ENCODE measurements at places on chromosomes 4 and X.

DNA sequence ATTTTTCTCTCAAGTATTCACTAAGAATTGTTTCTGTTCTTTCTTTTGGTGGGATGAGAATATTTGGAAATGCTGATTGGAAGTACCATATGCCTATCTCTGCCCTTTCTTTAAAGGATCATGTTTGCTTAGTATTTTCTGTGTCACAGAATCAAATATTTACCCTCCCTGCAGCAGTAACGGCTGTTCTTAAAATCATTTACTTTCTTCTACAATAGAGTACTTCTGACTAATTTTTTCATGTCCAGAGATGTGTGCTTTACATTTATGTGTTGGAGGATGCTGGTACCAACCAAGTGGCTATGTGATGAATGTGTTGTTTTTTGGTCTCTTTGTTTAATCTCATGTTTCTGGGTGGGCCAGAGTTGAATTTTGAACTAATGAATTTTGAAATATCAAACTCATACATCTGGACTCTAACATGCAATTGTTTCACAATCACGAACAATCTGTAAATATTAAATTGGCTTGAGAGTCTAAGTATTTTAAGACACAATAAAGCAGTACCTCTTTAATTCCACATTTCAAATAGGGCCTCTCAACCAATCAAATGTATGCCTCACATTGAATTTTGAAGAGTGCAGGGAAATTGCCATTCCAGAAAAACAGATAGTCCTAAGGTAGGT is 59.4 kb upstream of the ARSJ start:
- no peak for DNase-seq

DNA sequence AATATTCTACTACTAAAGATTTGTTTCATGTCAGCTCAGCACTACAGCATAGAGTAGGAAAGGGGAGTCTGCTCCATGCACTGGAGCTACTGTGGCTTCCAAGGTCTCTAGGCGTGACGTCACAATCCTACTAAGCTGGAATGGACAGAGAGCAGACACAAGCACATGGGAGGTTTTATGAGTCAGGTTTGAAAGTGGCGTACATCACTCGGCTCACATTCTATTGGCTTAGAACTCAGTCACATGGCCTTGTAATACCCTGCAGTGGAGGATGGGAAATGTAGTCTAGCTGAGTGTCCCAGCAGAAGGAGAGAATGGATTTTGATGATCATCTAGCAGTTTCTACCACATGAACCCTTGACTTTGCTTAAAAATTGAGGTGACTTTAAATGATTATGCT is 624.8 kb upstream of the ATOH1 start:
- DNase-seq: no peak

GRCh38 chr4:11480683-11481082 is 52.0 kb upstream of the HS3ST1 start:
- no peak for DNase-seq

- no peak for DNase-seq
Observed at GRCh38 chr4:15436513-15436912, 8.7 kb downstream of the C1QTNF7 start.

DNA sequence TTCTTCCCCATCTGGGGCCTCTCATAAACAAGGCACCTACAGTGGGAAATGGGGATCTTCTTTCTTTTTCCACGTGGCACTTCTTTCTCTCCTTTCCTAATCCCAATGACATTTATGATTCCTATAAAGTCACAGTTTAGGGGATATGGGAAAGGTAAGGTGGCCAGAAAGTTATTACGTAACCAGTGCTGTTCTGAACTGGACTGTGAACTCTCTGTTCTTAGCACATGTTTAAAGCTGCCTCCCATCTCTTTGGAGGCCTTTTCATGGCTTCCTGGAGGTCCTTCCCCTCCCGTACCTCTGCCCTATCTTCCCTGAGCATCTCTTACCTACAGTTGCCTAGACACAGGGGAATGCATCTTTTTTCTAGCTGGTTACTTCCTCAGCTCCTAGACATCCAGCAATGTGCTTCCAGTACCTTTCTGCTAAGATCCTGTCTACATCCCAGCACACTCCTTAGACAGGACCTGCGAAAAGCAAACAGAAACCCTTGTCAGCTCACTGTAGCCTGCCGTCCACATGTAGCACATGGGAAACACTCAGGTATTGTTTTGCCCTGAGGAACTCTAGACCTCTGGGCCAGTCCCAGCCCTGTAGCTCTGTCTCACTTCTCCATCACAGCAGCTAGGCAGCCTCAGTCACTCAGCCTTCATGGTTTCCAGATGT is 195.4 kb downstream of the NWD2 start:
- DNase-seq: no peak

DNA sequence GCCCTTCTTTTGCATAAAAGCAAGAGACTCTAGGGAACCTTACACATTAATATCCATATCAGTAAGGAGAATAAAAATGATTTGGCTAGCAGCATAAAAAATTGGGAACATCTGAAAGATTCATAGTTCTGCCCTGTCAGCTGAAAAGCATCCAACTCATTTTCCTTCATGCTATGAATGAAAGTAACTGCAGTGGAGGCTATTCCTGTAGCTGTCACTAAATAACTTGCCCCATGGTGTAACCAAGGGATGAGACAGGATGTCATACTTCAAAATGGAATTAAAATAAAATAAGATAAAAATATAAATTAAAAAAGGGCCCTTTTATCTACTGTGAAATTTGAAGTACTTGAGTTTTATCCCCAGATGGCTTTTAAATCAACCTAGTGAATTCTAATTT is 878.8 kb downstream of the C4orf33 start:
- no peak for DNase-seq

GRCh38 chrX:39475372-39475771 is 622.4 kb downstream of the BCOR start:
- no peak for DNase-seq

- DNase-seq: no peak
Observed at GRCh38 chrX:32448945-32449344, 762.4 kb downstream of the DMD start.

DNA sequence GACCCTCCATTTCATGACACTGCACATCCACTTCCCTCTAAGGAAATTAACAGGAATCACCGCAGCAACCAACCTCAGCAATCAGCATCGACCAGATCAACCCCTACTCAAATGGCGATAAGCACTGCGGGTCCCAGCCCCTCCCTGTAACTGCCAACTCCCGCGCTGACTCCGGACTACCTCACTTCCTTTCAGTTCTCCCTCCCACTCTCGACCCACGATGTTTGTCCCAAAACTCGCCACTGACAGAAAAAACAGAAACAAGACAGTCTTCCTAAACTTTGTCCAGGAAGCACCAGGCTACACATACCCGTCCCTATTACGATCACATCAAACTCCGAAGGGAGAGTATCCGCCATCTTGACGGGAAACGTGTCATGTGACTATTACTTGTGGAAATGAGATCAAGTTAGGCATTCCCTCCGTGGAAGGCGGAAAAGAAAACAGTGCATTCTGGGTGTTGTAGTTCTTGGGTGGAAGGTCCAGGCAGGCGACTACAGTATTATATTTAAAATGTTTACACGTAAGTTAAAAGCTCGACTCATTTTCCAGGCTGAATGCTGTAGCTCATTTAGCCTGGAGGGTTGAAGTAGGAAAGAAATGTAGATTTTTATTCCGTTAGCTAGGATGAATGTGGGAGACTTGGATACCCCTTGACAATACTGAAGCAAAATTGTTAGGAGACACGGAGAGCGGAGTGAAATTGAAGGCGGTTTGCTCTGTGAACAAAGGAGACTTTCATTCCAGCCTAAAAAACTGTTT is at the start of gene CHM:
CHM (minus strand) TSS at position 385 of the 762 bp plus-strand sequence; CDS start at position 359, 26 bp downstream.
- DNase-seq: peak; percentile 72

DNA sequence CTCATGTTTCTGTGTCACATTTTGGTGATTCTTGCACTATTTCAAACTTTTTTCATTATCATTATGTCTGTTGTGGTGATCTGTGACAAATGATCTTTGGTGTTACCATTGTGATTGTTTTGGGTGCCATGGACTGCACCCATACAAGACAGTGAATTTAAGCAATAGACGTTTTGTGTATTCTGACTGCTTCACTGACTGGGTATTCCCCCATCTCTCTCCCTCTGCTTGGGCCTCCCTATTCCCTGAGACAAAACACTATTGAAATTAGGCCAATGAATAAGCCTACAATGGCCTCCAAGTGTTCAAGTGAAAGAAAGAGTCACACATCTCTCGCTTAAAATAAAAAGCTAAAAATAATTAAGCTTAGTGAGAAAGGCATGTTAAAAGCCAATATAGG is 60.2 kb downstream of the BANK1 start:
- DNase-seq: no peak

- no peak for DNase-seq
Observed at GRCh38 chr4:85302756-85303155, 172.2 kb upstream of the ARHGAP24 start.

DNA sequence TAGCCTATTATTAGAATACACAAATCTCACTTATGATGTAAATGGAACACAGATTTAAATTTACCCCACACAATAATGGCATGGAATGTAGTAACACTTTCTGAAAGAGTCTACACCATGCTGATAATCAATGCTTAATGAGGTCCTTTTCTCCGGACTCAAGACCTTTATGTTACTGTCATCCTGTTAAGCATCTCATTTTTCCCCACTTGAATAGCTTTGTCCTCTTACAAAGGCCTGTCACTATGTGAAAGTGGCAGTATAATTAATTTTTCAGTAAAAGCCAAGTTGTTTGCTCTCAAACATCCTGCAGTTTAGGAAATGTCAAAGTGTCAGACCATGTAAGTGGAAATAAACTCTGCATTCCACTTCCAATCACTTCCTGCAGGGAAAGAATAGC is 96.4 kb downstream of the GPC3 start:
- no peak for DNase-seq

GRCh38 chrX:109049903-109050302 is 313.5 kb upstream of the IRS4 start:
- no peak for DNase-seq

DNA sequence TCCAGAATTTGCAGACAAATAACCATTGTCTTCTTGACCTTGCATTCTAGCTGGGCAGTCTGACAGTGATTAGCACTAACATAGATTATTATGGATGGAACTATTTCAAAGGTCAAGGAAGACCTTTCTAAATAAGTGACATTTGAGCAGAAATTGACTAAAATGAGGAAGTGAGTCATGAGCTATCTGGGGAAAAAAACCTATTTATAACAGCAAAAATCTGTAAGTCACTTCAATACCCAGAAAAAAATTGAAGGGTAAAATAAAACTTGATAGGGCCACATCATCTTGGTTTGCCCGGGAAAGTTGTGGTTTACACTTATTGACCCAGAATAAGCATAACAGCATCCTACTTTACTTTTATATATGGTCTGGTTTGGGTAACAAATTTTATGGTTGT is 414.6 kb upstream of the HS3ST1 start:
- DNase-seq: no peak

- DNase-seq: no peak
Observed at GRCh38 chr4:139152249-139152648, 24.8 kb downstream of the ELF2 start.

- DNase-seq: no peak
Observed at GRCh38 chr4:38463268-38463958, 200.6 kb upstream of the KLF3 start.

- no peak for DNase-seq
Observed at GRCh38 chrX:130072345-130072740, 38.0 kb downstream of the ELF4 start.

DNA sequence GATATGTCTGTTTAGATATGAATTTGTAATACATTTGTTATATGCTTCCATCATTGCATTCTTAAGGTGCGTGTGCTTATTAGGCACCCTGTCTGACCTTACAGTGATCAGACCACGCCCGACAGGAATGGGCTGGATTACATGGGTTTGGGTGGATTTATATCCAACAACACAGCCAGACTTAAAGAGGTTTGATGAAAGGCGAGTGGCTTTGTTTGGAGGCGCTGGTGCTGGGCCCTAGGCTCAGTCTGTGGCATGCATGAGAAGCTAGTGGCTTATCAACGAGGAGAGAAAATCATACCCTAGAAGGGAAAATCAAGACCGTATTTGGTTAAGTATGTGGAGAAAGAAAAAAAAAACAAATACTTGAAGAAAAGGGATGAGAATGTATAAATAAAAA is 80.7 kb downstream of the STOX2 start:
- no peak for DNase-seq

DNA sequence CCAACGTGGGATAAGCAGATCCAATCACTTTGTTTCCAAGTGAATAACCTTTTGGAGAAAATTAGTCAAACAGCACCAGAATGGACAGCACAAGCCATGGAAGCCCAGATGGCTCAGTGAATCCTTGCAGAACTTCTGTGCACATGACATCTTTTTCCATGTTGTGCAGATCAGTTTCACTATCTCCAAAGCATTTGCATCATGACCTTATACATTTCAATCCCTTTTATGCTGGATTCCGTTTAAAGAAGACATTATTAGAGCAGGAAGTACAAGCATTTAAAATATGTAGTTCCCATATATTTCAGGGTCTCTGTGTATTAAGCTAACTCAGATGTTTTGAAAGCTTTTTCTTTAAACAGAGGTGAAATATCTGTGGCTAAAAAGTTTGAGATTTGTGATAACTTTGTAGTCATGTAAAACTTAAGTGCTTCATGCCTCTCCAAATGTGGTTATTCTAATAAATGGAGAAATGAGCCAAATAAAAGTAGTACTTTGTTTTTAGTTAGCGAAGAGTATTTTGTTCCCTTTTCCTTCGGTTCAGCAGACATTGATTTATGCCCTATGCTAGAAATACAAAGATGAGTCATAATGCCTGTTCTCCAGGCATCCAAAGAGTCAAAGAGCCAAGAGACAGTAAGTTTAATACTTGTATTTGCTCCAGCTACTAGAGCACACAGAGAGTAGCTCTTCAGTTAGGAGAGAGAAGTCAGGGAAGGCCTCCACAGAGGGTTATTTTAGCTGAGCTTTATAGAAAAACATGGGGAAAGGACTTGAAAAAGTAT is 39.0 kb downstream of the PLAC8 start:
- peak; percentile 80 for DNase-seq

- DNase-seq: no peak
Observed at GRCh38 chr4:6109842-6110560, 90.3 kb downstream of the JAKMIP1 start.

DNA sequence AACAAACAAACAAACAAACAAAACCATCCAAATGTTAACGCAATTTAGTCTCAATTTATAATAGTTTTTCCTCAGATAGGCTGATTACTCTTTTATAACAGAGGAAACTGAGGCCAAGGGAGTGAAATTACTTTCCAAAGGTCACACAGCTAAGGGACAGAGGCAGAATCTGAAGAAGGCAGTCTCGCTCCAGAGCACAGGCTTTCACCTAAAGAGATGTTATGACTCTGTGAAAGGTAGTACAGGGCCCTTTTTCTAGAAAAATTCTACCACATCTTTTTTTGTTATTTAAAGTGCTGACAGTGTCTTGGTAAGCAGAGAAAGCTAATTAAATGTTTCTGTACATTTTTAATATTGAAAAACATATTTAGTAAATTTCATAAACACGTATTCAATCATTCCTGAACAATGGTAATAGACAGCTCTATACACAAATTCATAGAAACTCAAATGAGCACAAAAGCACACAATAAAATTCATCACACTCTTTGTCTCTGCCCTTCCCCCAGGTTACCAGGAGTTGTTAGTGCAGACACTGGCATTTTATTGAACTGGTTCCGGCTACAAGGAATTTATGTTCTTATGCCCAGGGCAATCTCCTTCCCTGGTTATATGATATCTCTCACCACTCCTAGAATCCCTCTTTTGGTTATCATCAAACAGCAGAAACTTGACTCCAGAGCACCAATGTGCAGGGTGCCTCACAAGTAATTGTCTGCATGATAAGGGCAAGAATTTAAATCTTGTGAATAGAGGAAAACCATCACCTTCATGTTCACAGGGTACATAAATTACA is 7.7 kb upstream of the APBB2 start:
- DNase-seq: no peak

GRCh38 chrX:103791826-103792485 is 15.3 kb downstream of the PLP1 start:
- no peak for DNase-seq

GRCh38 chr4:72971572-72971971 is 97.9 kb downstream of the COX18 start:
- peak; percentile 66 for DNase-seq
